ENCODE measurements at places on chromosomes 6 and 20.

- no peak for DNase-seq
Observed at GRCh38 chr20:33442136-33443005, 1.2 kb downstream of the SNTA1 start.

DNA sequence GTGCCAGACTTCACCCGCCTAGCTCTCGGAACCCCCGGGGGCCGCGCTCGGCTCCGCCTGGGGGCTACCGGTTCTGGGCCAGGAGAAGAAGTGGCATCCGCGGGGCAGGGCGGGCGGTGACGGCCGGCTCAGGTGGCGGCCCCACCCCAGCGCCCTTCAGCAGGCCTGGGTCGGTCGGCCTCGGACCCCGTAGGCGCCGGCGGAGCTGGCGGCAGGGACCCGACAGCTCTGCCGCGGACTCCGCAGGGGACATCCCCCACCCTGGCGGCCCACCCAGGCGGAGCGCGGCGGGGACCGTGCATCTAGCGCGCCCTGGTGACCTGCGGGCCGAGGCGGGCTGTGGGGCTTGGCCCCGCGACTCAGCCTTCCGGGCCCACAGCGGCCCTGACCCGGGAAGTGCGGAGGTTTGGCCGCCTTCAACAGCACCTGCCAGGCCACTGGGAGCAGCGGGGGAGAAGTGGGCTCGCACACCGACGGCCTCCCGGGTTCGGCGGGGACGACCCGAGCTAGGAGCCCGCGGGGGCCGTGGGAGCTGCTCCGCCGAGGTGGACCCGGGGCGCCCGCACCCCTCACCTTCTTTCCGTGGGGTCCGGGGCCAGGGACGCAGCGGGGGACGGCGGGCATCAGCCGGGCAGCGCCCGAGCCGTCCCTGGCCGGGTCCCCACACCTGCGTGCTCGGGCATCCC is 87.1 kb downstream of the TMEM242 start:
- no peak for DNase-seq

DNA sequence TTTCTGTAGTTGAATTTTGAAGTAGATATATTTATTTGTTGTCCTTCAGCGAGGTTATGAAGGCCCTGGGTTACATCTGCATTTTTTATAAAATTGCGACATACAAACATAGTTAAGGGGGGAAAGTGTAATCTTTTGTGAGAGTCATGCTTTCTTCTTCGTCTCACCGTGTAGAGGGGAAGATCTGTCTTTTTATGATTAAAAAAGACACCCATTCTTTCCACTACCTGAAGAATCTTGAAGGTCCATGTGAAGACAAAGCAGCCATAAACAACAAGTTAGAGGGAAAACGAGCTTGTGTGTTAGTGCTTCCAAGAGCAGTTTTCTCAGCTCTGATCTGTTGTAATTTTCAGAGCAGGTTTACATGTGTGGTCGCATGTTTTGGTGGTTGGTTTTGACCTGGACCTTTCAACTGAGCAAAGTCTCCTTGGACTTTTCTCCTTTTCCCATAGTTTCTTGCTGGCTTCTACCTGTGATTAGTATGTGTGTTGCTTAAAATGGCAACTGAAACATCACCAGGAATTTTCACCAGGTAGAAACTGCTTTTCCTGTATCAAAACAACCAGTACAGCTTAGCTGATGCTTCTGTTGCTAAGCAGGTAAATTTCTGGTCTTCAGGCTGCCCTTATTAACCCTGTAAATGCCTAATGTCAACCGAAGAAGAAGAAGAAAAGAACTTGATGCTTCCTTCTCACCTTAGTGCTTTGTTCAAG is 37.3 kb downstream of the RREB1 start:
- no peak for DNase-seq

GRCh38 chr20:38248133-38248532 is 12.4 kb downstream of the KIAA1755 start:
- DNase-seq, result no peak

DNA sequence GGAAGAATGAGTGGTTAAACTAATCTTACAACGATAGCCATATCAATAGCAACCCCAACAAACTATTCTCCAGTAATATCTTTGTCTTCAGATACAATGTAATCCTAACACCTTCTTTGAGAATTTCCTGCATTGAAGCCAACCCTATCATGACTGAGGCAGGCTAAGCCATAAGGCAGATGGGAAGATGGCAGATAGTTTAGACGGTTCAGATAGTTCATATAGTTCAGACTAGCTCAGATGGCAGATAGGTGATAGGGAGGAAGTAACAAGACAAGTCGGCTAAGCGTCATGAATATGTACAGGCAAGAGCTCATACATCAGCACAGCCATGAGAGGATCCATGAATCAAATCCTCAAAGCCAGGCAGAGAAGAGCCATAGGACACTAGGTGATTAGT is 39.1 kb upstream of the BEND6 start:
- DNase-seq, result no peak

Data from SHP77 treated with DMSO at 0.1 percent for 48 hours (cell line).